Motor neuron (in vitro differentiated cells): ENCODE measurements at places on chromosomes 11 and 22. TPM values are rescaled to one million over a fixed set of nuclear protein-coding genes. Genes with fewer than 3 reads are reported as not detected.
A peak's percentile ranks its signal among the peaks of the same experiment; 100 is the strongest.

GRCh38 chr11:47003180-47003877, 66.8 kb downstream of the CSTPP1 start:
- ATAC-seq: no peak

DNA sequence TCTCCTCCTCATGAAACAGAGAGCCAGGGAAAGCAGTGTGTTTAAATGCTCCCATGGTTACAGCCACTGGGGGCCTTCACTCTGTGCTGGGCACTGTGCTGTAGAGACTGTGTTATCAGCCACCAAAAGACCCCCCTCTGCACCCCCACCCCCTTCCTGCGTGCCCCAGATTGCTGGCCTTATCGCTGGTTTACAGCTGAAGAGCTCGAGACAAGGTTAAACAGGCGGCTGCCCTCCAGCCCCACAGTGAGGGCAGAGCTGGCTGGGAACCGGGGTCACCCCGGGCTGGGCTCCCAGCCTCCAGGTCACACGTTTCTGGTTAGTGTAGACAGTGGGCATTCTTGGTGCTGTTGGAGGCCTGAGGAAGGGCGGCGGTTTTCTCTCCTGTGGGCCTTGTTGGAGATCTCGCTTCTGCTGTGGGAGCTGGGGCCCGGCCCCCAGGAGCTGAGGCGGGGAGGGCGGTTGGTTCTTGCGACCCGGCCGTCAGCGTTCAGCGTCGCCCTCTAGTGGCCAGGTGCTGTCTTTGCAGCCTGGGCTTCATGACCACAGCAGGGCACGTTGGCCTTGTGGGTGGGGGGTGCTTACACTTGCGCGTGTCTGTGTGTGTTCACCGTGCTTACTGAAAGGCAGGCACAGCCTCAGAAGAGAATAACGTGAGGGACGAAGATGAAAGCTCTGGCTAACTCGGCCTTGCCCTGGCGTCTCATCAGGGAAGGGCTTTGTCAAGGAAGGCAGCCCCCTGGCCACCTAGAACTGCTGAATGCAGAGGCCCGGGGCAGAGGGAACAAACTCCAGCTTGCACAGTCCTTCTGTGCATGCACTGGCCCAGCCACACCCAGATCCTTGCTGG, 40.8 kb downstream of the TBC1D22A start:
- no peak for ATAC-seq

- ATAC-seq: peak; percentile 89
Measured at GRCh38 chr11:11010624-11011127, 152.8 kb upstream of the ZBED5 start.

GRCh38 chr11:109016724-109017123, 351.9 kb downstream of the DDX10 start:
- no peak for ATAC-seq

DNA sequence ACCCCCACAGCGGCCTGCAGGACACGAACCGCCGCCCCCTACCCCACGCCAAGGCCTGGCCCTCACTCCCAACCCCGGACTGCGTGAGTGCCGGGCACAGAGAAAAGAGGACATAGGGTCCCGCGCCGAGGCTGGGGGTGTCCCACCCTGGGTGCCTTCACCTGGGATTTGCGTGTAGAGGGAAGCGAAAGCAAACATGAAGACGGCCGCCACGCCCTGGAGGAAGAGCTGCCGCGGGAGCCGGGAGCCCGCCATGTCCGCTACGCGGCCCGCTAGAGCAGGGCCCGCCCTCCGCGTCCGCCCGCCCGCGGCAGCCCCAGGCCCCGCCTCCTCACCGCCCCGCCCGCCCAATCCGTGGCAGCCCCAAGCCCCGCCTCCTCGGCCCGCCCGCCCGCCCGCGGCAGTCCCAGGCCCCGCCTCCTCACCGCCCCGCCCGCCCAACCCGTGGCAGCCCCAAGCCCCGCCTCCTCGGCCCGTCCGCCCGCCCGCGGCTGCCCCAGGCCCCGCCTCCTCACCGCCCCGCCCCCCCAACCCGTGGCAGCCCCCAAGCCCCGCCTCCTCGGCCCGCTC, at the start of gene LMF2:
Gene LMF2, minus strand, starts transcription at position 282 of the 570 bp plus-strand sequence. Its CDS starts 27 bp downstream, at position 255.
- ATAC-seq: peak; percentile 72

DNA sequence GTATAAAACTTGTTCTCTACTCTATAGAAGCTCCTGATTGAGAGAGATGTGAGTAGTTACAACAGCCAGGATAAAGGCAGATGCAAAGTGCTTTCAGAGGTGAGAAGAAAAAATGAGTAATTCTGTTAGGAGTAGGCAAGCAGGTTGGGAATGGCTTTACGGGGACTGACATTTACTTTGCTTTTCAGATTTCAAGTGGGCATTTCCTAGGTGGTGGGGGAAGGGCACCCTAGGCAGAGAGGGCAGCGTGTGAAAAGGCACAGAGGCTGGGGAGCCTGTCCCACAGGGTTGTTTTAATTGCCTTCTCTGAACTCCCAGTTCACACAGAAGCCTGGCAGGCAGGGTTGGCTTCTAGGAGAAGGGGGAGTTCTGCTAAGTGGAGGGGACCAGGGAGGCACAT, 106.5 kb downstream of the NAV2 start:
- ATAC-seq: no peak

GRCh38 chr11:116732271-116733042, 40.3 kb downstream of the BUD13 start:
- peak; percentile 92 for ATAC-seq

DNA sequence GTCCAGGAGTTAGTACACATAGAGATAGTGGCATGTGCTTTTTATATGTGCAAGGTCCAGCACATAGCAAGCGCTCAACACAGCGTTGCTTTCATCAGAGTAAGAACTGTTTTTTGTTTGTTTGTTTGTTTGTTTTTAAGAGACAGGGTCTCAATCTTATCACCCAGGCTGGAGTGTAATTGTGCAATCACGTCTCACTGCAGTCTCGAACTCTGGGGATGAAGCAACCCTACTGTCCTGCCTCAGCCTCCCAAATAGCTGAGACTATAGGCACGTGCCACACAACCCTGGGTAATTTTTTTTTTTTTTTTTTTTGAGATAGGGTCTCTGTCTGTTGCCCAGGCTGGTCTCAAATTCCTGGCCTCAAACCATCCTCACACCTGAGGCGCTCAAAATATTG, 10.8 kb downstream of the TCN2 start:
- no peak for ATAC-seq

DNA sequence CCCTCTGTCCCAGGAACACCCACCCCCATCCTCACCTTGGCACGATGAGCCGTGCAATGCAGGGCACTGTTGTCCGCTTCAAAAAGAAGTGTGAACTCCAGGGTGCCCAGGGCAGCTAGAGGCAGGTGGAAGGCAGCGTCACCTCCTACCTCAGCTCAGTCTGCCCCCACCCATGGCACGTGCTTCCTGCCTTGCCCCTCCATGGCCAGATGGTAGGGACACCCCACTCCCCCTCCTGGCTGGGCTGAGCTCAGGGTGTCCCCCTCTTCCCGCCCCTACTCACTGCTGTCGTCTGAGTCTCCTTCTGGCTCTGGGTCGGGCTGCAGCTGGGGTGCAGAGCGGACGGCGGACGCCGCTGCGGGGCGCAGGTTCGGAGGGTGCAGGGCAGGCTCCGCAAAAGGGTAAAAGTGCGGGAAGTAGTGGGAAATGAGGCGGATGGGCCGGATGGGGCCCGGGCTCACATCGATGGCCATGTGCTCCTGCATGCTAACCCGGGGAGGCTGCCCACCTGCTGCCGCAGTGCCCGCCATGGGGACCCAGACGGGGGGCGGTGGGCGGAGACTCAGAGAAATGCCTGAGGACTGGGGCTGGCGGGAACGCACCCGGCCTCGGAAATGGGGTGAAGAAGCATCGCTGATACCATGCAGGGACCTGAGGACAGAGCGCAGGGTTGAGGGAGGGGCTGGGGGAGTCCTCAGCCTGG, 9.1 kb downstream of the NDUFV1 start:
- peak; percentile 3 for ATAC-seq

DNA sequence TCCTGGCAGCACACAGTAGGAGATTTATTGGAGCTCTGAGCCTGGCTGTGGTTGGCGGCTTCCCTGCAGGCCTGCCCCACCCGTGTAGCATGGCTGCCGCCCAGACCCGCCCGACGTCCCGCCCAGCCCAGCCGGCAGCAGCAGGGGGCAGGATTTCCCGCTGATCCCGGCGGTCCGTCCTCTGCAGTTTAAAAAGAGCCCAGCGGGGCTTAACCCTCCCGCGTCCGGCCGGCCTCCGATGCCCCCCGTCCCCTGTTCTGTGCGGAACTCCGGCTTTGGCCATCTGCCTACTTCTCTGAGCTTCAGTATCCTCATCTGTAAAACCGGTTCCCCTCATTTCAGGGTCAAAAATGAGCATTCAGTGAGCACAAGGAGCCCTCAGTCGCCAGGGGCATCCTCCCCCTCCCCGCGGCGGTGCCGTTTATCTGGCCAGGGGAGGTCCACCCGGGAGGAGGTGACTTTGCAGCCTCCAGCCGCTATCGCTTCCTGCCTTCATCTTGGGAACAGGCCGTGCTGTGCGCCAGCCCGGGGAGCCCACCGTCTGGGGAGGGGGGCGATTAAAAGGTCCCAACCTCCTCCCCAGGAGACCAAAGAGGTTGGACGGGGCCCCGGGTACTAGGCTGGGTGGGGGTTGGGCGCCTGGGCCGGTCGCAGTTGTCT, at the start of gene GAS2L1:
Gene GAS2L1, plus strand, starts transcription at position 476 of the 660 bp plus-strand sequence. CDS start 1,456 bp downstream, outside the sequence.
- ATAC-seq: peak; percentile 47

- no peak for ATAC-seq
Measured at GRCh38 chr11:61333550-61334433, 764 bp downstream of the TKFC start.

DNA sequence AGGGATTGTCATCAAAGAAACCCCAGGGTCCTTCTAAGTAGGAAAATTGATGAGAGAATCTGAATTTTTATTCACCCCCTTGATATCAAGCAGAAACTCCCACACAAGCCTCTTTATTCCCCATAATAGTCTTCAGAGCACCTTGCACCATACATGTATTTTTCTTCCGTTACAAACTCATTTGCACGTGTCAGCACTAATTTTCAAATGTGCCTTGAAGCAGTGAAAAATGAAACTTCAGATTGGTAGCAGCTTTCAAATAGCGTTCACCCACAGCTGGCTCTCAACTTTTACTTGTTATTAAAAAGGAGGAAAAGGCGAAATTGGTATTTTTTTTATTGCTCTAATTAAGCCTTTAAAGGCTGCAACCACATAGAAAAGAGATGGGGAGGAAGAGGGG, 343.0 kb upstream of the TENM4 start:
- no peak for ATAC-seq

DNA sequence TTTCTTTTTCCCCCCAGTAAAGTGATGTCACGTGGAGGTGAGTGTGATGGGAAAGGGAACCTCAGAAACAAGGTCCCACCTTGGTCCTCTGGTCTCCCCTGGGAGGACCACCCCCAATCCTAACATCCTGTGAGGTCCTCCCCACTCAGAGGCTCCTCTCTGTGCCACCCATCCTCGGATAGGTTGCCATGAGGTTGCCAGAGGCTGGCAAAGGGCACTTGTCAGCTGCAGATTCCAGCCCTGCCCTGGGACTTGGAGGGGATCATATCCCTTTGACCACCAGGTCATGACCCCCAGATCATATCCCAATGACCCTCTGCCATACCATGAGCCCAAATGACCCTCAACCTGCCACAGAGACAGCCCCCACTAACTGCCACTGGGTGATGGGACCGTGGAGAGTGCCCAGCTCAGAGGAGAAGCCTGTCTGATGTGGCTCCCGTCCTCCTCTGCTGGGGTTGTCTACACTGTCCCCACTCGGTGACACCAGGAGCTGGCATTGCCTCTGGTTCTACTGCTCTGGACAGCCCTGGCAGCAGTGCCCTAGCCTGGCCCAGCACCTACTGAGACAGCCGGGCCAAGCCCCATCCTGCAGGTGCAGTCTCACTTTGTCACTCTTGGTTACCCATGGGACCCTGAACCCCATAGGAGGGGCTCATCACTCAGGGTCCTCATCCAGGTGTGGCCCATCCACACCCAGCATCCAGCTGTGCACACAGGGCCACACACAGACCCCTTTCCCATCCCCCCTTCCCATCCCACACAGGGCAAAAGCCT, 90.2 kb upstream of the KCNQ1OT1 start:
- ATAC-seq: no peak

- ATAC-seq: no peak
Measured at GRCh38 chr22:20579273-20580120, 72.1 kb downstream of the MED15 start.

DNA sequence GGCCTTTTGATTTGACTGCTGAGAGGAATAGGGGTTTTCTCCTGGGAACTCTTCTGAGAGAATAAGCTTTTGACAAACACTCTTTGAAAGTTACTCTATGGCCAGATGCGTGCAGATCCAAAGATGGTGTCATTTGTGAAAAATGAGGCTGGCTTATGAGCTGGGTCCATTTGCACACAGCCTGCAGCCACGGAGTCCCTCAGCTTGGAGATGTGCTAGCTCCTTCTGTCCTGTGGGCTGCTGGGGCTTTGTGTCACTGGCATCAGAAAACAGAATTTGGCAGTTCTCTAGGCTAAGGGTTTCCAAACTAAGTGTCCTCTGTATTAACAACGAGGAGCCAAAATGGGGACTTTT, 702.4 kb downstream of the NTM start:
- ATAC-seq: peak; percentile 47

GRCh38 chr11:116791002-116791812, 472 bp downstream of the APOA5 start:
- peak; percentile 57 for ATAC-seq

GRCh38 chr11:126362879-126363655, 7.6 kb downstream of the ST3GAL4 start:
- no peak for ATAC-seq

- no peak for ATAC-seq
Measured at GRCh38 chr22:44179989-44180705, 578 bp upstream of the PARVG start.

DNA sequence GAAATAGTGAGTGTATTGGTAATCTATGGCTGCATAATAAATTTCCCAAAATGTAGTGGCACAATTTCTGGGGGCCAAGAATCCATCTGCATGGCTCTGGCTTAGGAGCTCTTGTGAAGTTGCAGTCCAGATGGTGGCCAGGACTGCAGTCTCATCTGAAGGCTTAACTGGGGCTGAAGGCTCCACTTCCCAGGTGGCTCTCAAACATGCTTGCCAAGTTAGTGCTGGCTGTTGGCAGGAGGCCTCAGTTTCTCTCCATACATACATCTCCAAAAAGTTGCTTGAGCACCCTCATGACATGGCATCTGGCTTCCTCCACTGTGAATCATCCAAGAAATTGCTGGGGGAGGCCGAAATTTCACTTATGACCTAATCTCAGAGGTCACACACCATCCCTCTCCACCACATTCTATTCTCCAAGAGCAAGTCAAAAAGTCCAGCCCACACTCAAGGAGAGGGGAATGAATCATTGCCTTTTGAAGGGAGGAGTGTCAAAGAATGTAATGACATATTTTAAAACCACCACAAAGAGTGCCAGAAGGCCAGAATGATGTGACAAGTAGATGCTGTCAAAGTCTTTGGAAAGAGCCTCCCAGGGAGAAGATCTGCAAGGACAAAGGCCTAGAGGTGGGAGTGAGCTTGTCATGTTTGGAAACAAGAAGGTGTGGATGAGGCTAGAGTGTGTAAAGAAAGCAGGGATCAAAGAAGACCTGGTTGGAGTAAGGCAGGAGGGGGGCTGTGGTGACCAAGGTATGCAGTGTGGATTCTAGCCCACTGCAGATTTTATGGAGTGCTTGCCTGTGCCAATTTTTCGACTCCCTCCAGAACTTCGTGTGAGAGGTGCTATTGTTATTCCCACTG, 566.2 kb downstream of the MIAT start:
- no peak for ATAC-seq

SLC1A2 gene
- total RNA-seq: 90.7 and 96.2 TPM in 2 replicates

CECR2 gene
- total RNA-seq: 17.9 and 18.4 TPM in 2 replicates

FADS1 gene
- 162 and 165 TPM in 2 replicates for total RNA-seq

MAPK8IP2 gene
- total RNA-seq: 33.0 and 33.2 TPM in 2 replicates

CCDC116 gene
- 0.53 and 0.66 TPM in 2 replicates for total RNA-seq
